ENCODE measurements at places on chromosomes 13 and 19. TPM values are rescaled to one million over a fixed set of nuclear protein-coding genes. Genes with fewer than 3 reads are reported as not detected.
A peak's percentile ranks its signal among the peaks of the same experiment; 100 is the strongest.

Gene FXYD3
- 45.6 TPM for total RNA-seq

Gene SIGLEC12
- total RNA-seq: not detected

Gene RTBDN
- not detected for total RNA-seq

Gene ZNF525
- total RNA-seq: 14.6 TPM

Gene C5AR1
- 1.2 TPM for total RNA-seq

Gene FAM216B
- total RNA-seq: not detected

Gene ZNF613
- 8.5 TPM for total RNA-seq

Gene FCAR
- total RNA-seq: 2.6 TPM

- DNase-seq: no peak
Measured at GRCh38 chr13:104530741-104531140, 1464.5 kb upstream of the SLC10A2 start.

- DNase-seq: no peak
Measured at GRCh38 chr19:29395111-29395733, 130.6 kb upstream of the VSTM2B start.

- no peak for DNase-seq
Measured at GRCh38 chr19:33562636-33563035, 41.0 kb upstream of the PEPD start.

GRCh38 chr13:57734306-57734705 is 102.8 kb downstream of the PCDH17 start:
- no peak for DNase-seq

DNA sequence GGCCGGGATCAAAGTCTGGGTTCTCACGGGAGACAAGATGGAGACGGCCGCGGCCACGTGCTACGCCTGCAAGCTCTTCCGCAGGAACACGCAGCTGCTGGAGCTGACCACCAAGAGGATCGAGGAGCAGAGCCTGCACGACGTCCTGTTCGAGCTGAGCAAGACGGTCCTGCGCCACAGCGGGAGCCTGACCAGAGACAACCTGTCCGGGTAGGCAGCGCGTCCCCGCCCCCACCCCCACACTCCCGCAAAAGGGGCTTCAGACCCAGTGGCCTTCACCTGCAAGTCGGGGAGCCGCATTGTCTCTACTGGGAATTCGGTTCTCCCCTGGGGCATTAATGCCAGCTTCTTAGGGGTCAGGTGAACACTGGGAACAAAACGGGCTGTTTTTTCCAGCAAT is 114.7 kb upstream of the MCF2L start:
- no peak for DNase-seq

GRCh38 chr13:43663474-43664090 is 123.2 kb downstream of the ENOX1 start:
- DNase-seq: no peak

- DNase-seq: no peak
Measured at GRCh38 chr19:11044431-11044830, 44.8 kb upstream of the LDLR start.

DNA sequence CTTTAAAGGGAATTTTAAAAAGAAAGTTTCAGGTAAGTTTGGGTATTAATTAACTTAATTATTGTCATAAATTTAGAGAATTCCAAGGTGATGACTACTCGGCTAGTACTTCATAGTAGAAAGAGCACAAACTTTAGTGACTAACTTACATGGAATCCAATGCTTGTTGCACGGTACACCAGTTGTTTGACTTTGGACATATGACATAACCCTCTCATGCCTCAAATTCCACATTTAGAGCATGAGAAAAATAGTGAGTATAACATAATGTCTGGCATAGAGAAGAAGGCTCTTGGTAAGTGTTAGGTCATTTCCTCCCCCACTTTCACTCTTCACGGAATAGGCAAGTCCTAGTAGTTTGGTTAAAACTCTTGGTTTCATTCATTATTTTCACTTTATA is 1249.4 kb upstream of the SLC10A2 start:
- no peak for DNase-seq

DNA sequence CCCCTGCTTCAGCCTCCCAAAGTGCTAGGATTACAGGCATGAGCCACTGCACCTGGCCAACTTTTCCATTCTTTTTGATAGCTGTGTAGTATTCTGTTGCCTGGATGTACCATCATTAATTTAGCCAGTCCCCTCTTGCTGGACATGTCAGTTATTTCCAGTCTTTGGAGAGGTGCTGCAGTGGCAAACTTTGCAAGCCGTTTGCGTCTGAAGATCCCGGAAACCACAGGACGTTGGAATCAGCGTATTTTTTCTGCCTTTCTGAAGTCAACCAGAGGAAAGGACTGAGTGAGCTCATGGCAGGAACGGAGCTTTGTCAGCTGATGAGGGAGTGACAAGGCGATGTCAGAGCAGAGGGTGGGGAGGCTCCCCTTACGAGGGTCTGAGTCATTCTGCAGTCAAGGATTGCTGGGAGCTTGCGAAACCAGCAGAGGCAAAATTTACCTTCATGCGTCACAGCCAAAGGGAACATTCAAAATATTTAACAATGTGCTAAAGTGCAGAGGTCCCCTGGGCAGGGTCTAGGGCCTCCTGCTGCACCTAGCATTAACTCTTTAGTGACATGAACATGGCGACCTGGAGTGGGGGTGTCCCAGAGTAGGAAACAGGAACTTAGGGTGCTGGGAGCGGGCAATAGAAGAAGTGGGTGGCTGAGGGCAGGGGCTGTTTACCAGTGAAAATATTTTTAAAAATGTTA is 5.6 kb downstream of the C5AR1 start:
- DNase-seq: no peak

GRCh38 chr19:17209126-17210036 is 5.8 kb upstream of the USE1 start:
- DNase-seq: peak; percentile 17

GRCh38 chr13:69292789-69293425 is 814.7 kb upstream of the ATXN8OS start:
- no peak for DNase-seq

- no peak for DNase-seq
Measured at GRCh38 chr19:46270521-46271256, 26.2 kb upstream of the HIF3A start.

DNA sequence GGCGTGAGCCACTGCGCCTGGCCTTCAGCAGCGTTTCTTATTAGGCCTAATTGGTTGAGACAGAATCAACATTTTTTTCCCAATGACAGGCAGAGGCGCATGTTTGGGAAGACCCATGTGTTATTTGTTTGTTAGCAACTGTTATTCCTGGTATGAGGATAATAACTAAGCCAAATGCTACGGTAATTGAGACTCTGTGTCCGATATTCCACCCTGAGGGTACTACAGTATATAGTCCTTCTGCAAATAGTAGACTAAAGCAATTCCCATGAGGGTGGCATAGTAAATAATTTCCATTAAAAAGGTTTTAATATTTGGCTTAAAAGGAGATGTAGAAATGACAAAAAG is 18.4 kb upstream of the CCL25 start:
- DNase-seq: peak; percentile 77

DNA sequence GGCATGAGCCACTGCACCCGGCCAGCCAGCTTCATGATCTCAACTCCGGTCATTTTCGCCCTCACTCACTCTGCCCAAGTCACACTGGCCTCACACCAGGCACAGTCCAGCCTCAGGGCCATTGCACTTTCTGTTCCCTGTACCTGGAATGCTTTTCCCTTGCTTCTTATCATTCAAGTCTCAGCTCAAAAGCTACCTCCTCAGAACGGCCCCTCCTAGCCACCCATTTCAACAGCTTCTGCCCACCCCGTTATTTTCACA is 2.5 kb upstream of the TLE2 start:
- DNase-seq: no peak

GRCh38 chr19:18312092-18312534 is 10.8 kb downstream of the LSM4 start:
- DNase-seq: no peak

DNA sequence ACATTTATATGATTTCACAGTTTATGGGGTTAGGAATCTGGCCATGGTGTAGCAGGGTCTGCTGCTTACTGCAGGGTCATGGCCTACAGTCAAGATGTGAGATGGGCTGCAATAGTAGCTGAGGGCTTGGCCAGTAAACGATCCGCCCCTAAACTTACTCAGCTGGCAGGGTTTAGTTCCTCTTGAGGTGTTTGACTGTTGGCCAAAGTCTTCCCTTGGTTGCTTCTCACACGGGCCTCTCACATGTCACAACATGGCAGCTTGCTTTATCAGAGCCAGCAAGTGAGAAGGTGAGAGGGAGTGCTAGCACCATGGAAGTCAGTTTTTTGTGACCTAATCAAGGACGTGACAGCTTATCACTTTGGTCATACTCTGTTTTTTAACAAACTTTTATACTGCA is 77.1 kb downstream of the DNAJC3 start:
- no peak for DNase-seq

DNA sequence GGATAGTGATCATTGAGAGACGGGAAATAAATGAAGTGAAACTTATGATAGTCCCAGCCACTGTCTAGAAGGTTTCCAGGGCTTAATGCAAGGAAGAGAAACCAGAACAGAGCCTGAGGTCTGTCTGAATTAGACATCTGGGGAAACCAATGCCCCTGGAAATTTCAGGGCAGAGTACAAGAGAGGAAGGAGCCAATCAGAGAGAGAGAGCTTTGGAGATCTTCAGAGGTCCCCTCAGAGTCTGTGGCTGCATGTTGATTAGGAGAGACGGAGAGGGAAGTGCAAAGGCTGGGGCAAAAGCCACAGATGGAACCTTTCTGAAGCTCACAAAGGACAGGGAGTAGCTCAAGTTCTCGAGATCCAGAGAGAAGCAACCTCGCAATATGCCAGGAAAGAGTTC is 378.0 kb downstream of the DNAJC15 start:
- no peak for DNase-seq

GRCh38 chr19:16051254-16052025 is 24.9 kb upstream of the TPM4 start:
- DNase-seq: no peak

DNA sequence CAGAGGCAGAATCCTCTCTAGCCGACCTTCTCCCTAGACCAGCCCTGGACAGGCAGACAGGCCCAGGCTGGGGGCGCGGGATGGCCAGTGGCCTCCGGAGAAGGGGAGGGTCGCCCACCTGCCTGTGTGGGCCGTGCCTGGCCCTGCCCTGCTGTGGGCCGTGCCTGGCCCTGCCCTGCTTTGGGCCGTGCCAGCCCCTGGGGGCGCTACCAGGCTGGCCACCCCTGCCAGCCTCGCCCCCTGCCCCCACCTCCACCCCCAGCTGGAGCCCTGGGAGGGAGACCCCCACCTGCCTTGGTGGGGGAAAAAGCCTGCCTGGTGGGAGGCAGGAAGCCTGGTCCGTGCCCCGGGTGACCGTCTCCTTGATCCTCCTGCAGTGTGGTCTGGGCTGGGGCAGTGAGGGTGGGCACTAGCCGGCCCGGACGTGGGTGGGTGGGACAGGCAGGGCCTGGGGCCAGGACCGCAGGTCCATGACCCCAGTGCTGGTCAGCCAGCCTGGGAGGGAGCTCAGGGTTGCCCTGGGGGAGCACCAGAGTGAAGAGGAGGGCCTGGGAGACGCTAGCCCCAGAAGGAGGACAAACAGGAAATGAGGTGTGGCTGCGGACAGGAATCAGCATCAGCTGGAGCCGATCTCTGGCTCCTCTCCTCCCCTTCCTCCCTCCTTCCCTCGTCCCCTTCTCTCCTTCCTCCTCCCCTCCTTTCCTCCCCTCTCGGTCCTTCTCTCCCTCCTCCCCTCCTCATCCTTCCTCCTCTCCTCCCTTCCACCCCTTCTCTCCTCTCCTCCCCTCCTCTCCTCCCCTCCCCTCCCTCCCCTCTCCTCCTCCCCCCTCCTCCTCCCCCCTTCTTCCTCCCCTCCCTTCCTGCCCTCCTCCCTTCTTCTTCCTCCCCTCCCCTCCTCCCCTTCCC is 5.1 kb upstream of the MKNK2 start:
- DNase-seq: peak; percentile 74

- DNase-seq: no peak
Measured at GRCh38 chr19:4506449-4507149, 11.7 kb downstream of the PLIN4 start.

DNA sequence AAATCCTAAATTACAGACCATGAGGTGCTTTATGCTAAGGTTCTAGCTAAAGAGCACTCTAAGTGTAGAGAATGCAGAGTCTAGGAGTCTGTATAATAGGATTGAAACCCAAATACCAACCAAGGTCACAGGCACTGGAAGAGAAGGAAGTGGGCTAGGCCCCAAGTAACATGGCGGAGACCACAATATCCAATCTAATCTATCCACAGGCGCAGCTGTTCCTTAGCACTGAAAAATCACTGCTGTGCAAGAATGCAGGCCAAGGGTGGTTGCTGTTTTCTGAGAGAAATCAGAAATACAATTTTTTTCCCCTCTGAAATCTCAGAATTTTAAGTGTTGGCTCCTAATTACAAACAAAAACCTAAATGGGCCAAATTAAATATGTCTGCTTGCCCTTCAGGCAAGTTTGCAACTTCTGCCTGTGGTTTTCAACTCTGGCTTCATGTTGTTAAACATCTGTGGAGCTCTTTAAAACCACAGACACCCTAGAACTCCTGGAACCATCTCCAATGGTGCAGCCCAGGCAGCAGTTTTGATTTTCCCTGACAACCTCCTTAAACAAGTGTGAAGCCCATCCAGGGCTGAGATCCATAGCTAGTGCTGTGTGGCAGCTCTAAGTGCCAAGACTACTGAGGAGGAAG is 6.1 kb downstream of the RANBP3 start:
- DNase-seq: no peak

DNA sequence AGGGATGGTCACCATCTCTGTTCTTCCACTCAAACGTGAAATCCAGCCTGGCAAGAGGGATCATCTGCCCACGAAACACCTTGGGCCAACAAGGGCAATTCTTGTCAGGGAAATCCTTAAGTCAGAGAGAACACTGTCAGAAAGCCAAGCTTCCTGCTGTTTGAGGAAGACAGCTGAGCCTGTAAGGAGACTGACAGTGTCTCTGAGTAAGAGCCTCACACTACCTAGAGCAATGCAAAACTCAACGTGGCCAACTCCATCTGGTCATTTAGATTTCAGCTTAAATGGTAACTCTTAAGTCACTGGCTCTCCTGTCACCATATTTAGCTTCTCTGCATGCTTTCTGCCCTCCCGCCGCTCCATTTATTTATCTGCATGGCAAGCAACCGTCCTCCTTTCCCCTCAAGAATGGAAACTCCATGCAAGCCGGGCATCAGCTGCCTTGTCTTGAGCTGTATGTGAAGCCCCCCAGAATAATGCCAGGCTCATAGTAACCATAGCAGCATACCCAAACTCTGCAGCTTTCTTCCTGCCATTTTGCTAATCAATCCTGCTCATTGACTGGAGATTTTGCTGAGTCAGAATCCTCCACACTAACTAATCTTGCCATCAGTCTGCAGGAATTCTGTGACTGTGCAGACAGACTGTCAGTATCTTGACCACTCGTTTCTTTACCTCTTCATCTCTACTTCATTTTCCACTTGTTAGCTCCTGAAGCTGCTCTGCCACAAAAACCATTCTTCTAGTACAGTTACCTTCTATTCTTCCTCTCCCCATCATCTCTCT is 159.8 kb downstream of the IRS2 start:
- no peak for DNase-seq
